ENCODE measurements at places on chromosomes 1 and 21.

- peak; percentile 36 for DNase-seq
Measured at GRCh38 chr1:70503358-70503757, 92.3 kb downstream of the CTH start.

DNA sequence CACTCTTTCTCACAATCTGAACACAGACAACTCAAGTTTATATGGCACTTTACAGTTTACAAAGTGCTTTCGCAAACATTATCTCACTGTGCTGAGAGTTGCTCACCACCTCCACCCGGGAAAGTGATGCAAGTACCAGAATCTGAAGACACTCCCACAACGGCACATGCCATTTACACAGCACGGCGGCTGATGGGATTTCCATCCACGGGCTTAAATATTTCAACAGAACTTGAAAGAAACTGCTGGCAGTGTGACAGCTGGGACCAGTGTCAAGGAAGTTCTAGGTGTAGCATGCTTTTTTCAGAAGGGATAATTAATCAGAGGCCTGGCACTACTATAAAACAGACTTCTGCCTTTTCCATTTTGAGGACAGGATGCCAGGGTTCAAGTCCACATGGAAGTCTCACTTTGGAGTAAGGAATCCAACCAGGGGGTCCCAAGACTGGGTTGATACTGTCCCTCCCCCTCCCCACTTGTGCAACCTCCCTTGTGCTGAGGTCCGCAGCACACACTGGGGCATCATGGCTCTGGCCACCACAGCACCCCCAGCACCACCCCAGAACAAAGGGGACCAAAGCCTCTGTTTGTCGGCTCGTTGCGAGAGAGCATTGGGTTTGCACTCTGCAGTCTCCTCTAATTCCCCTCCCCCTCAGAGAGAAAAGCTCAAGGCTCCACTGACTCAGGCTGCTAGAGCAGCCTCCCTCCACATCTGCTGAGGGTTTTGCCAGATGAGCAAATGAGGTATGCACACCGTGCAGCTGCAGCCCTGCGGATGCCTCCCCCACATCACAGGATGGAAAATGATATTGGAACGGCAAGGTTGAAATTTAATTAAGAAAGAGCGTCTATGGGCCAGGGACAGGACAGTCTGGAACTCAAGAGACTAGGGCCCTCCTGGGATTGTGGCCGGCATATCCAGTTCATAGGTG is 154.9 kb downstream of the TGFBR3 start:
- no peak for DNase-seq

- DNase-seq: no peak
Measured at GRCh38 chr1:228802386-228803220, 67.3 kb downstream of the RHOU start.

GRCh38 chr1:193060406-193060805 is 994 bp downstream of the RO60 start:
- DNase-seq: peak; percentile 6

GRCh38 chr1:91777630-91778300 is 108.2 kb downstream of the TGFBR3 start:
- DNase-seq: no peak

- DNase-seq: peak; percentile 99
Measured at GRCh38 chr1:224542783-224543440, 73.2 kb upstream of the CNIH3 start.

GRCh38 chr1:53603431-53603830 is 135.5 kb downstream of the GLIS1 start:
- DNase-seq: no peak

- DNase-seq: no peak
Measured at GRCh38 chr1:21725748-21726392, 56.7 kb upstream of the RAP1GAP start.

DNA sequence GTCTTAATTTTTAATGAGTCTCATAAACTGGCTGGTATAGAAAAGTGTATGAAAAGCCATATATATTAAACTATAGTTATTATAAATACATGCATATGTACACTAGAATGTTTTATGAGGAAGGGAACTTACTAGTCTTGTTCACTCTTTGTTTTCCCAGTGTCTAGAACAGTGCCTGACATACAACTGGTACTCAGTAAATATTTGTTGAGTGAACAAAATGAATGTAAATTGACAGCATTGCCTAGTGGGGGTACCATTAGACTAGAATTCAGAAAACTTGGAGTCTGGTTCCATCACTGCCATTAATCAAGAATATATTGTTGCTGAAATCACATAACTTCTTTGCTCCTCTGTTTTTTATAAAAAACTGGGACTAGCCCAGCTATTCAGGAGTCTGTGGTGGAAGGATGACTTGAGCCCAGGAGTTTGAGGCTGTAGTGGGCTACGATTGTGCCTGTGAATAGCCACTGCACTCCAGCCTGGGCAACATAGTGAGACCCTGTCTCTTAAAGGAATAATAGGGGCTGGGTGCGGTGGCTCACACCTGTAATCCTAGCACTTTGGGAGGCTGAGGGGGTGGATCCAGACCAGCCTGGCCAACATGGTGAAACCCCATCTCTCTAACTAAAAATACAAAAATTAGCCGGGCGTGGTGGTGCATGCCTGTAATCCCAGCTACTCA is 51.1 kb downstream of the NFIA start:
- no peak for DNase-seq

DNA sequence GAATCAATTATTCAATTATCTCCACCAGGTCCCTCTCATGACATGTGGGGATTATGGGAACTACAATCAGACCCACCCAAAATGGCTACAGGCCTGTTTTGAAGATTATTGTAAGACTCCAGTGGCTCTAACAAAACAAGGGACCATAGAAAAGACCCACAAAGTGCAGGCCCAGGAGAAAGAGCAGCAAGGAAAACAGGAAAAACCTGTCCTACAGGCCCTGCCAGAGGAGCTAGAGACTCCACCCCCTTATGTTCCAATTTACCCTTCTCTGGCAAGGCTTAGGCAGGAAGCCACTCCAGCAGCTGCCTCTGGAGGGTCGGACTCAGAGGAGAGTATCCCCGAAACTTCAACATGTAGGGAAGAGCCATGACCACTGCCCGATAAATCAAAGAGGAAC is 96.5 kb downstream of the LIPI start:
- DNase-seq: no peak

DNA sequence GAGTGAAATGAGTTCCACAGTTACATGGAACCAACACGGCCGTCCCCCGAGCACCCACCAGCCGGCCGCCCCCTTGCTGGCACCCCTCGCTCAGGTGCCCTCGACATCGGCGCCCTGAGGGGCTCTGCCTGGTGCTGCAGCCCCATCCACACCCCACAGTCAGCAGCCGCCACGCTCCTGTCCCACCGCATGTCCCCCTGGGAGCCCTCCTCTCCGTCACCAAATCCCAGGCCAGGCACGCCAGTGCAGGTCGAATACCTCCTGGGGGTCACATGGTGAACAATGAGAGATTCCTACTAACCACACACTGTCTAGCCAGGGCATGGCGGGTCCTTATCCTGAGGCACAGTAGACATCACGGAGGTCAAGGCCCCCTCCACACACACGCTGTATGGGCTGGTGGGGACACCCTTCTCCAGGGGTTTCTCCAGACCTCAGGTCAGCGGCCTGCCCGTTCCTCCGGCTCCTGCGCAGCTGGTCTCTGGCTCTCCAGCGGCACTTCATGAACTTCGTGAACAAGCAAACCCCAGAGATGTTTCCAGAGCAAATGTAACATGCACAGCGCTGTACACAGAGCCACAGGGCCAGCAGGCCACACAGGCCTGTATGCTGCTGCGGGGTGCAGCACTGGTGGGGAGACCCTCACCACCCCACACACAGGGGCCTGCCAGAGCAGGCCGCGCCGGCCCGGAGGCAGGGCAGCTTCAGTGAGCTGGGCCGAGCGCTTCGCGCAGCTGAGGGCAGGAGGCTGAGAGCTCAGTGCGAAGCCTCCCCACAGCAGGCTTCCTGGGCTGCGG is 21.8 kb downstream of the POFUT2 start:
- no peak for DNase-seq

- peak; percentile 77 for DNase-seq
Measured at GRCh38 chr1:199684686-199685273, 342.7 kb upstream of the NR5A2 start.

GRCh38 chr1:116674751-116675150 is 7.2 kb upstream of the IGSF3 start:
- DNase-seq: no peak

- DNase-seq: no peak
Measured at GRCh38 chr1:96544831-96545221, 176.8 kb upstream of the PTBP2 start.

- DNase-seq: peak; percentile 59
Measured at GRCh38 chr1:215543191-215543606, 23.9 kb upstream of the KCTD3 start.

DNA sequence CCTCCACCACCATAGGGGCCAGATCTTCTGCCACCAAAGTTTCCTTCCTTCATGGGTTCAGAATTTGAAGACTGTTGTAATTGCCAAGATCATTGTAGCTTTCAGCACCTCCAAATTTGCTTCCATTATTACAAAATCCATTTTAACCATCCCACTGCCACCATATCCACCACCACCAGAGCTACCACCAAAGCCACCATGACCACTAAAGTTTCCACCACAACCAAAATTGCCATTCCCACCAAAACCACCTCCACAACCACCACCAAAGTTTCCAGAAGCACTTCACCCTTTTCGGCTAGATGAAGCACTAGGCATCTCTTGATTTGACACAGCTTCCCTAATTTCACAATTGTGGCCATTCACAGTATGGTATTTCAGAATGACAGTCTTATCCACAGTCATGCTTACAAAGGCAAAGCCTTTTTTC is 45.2 kb downstream of the SLC30A7 start:
- no peak for DNase-seq

DNA sequence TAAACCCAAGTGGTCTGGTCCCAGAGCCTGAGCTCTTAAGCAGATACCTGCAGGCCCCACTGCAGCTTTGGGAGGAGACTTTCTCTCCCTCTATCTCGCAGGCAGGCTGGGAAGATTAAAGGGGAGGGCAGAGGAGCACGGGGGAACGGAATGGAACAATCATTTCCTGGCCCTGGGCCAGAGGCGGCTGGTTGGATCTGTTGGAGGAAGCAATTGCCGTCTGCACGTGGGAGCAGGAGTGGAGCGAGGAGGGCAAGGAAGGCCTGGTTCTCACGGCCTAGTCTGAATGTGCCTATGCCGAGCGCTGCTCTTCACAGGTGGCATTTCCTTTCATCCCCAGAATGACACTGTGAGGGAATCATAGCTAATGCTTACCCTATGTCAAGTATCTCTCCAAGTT is 23.7 kb downstream of the NKAIN1 start:
- DNase-seq: peak; percentile 57

DNA sequence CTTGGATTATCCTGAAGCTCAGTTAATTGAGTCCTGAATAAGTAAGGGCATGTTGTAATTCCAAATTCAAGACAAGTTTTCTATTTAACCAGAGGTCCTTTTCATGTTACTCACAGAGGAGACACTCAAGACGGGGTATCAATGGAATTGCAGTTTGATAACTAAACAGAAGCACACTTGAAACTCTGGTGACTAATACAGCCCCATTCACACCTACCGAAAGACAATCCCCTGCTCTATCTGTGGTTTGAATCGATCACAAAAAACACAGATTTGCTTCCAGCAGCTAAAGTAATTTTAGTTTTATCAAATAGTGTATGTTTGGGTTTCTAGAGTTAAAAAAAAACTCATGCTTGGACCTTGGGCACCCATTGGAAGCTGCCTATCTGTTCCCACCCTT is 60.4 kb downstream of the TEX35 start:
- DNase-seq: no peak

DNA sequence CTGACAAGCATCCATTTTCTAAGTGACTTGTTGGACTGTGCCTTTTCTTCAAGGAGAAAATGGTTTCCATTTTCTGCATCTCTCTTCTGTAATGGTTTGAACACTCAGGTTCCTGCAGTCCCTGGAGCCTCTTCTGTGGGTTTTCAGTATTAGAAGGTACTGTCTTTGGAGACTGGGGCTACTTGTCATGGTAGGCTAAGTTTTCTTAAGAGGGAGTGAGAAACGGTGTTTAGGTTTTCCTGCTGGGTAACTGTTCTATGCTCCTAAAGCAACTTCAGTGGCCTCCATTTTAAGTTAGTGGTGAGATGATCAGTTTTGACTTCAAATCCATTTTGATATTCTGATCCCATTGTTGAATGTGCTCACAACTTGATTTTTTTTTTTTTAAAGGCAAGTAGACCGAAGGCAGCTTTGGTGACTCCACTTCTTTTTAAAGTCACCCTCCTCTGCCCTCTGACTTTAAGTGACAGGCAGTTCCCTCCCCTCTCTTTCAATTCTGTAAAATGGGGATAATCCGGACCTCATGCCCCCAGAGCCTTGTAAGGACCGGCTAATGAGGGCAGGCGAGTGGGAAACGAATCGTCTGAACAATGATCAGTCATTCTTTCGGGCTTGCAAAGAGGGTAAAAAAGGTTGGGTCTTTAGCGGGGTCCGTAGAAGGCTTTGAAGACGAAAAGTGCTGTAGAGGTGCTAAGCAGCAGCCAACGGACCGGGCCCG is 1.0 kb upstream of the ARID1A start:
- DNase-seq: no peak

GRCh38 chr21:28604946-28605537 is 387.6 kb downstream of the LTN1 start:
- no peak for DNase-seq

DNA sequence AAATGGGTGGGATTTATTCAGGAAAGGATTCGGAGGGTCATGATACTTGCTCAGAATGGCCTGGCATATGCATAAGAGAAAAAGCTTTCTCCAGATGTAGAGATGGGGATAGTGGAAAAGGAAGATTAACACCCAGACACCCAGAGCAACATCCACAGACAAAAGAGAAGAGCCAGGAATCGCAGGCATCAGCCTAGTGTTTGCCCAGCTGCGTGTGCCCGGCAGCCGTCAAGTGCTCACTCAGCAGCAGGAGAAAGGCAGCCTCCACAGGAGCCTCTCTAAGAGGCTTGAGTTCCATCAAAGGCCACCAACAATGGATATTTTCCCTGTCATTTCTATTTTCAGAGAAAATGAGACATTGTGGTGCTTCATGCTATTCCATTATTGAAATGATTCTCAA is 54.7 kb downstream of the NTPCR start:
- DNase-seq: no peak

DNA sequence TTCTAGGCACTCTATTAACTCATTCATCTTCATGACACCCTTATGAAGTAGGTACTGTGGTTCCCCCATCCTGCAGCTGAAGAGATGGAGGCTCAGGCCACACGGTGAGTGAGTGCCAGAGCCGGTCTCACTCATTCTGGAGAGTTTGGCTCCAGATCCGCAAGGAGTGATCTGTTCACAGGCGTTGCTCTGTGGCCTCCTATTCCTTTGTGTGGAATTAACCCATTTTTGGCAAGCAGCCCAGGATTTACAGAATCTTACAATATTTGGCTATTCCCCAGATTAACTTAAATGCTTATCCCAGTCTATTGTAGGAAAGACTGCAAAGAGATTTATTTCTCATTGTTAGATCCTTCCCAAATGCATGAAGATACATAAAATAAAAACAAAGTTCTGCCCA is 29.6 kb downstream of the KIAA0040 start:
- no peak for DNase-seq

GRCh38 chr1:62836856-62837540 is 53.1 kb downstream of the ATG4C start:
- no peak for DNase-seq

GRCh38 chr1:52028328-52028727 is 5.3 kb downstream of the KTI12 start:
- no peak for DNase-seq

- peak; percentile 92 for DNase-seq
Measured at GRCh38 chr1:46520063-46520911, 30.7 kb downstream of the DMBX1 start.
